Effector CD8-positive, alpha-beta T cell (primary cell): ENCODE measurements at places on chromosomes 13 and 19.
A peak's percentile ranks its signal among the peaks of the same experiment; 100 is the strongest.

DNA sequence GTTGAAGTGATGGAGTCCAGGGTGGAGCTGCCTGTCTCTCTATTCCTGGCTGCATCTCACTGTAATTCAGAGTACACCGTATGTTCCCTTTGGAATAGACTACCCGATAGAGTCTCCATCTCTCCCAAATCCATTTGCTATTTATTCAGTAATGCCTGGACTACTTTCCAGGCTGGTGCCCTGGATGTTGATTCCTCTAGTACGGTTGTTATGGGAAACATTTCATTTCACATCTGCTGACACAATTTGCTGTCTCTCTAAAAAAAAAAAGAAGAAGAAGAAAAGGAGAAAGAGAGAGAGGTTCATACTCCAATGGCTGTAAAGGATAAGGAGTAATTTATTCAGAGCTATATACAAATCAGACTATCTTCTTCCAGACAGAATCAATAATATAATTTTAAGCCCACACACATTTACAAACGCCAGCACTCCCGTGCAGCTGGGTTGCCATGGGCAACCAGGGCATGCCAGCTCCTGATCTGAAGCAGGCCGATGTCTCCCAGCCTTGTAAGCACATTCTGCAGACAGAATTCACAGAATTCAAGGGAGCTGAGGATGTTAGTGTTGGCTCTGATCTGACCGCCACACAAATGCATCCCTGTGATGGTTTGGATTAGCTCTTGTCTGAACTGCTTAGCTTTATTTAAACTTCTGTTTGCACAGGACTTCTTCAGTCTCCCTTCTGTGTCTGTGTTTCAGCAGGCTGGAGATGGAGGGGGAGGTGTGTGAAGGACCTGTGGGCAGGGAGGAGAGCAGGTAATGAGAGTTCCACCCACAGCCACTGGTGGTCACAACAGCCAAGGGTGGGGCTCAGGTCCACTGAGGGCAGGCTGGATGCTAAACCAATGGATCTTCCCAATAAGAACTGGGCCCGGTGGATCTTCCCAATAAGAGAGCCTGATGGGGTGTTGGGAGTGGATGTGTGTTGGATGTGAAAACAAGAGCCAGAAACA lies 66.0 kb downstream of the TEX26 start:
- no peak for DNase-seq

GRCh38 chr13:111255228-111255790 lies 65.1 kb upstream of the TEX29 start:
- no peak for DNase-seq

DNA sequence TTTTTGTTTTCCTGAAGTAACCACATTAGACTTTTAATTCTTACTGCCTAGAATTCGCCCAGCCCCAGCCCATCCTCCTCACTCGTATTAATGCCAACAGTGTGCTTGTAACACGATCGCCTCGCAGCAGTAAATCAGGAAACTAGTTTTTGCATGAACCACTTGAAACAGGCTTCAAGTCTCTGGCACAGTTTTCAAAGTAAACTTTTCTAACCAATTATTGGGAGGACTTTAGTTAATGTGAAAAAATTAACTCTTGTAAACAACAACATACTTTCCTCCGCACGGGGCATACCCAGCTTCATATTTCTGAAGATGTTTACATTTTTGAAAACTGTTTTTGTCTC lies 39.2 kb downstream of the TNFRSF19 start:
- DNase-seq: no peak

GRCh38 chr19:51695088-51695487 lies 2.0 kb downstream of the SPACA6 start:
- DNase-seq: no peak

- DNase-seq: peak; percentile 56
Measured at GRCh38 chr19:10431943-10432735, 11.8 kb downstream of the PDE4A start.

DNA sequence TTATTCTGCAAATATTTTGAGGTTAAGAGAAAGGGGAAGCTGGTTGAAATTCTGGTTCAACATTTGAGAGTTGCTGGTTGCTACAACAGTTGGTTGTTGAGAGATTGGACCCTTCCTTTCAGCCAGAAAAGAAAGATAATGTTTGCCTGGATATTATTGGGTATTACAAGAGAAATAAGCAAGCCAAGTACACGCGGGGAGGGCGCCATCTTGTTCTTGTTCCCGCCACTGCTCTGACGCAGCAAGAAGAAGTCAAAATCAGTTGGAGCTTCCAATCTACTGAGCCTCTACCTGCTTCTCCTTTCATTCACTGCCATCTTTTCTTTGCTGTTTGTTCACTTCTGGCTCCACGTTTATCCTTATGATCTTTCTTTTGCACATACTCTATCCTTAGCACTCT lies 18.4 kb downstream of the BSPH1 start:
- DNase-seq: no peak

- DNase-seq: no peak
Measured at GRCh38 chr19:35776102-35776788, 881 bp downstream of the ARHGAP33 start.

GRCh38 chr13:80684217-80684991 lies 343.5 kb upstream of the SPRY2 start:
- DNase-seq: no peak

GRCh38 chr19:16285769-16286498 lies 38.7 kb upstream of the KLF2 start:
- DNase-seq: no peak

DNA sequence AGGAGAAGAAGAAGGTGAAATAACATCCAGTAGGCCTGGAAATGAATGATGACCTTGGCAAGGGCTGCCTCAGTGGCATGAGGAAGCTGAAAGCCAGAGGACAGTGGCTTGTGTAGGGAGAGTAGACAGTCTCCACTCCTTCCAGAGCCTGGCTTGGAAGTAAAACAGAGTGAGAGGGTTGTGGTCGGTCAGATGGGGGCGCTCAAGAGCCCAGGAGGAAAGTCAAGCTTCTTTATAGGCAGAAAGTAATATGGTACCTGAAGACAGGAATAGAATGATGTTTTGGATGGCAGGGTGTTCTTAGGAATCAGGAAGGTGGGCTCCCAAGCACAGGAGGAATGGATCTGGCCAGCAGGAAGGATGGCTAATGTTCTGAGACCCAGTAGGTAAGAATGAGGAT lies 75.1 kb upstream of the TSC22D1 start:
- DNase-seq: no peak

- no peak for DNase-seq
Measured at GRCh38 chr19:16446724-16447368, 24.9 kb downstream of the EPS15L1 start.

- DNase-seq: no peak
Measured at GRCh38 chr19:41000310-41000737, 9.2 kb downstream of the CYP2B6 start.

DNA sequence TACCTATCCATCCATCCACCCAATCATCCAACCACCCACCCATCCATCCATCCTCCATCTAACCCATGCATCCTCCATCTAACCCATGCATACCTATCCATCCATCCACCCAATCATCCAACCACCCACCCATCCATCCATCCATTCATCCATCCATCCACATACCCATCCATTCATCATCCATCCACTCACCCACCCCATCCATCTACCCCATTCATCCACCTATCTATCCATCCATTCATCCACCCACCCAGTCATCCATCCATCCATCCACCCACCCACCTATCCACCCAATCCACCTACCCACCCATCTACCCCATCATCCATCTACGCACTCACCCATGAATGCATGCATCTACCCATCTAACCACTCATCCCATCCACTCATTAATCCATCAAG lies 6.6 kb downstream of the MICOS13 start:
- no peak for DNase-seq

GRCh38 chr19:7706188-7706954 lies 4.4 kb upstream of the FCER2 start:
- DNase-seq: no peak

DNA sequence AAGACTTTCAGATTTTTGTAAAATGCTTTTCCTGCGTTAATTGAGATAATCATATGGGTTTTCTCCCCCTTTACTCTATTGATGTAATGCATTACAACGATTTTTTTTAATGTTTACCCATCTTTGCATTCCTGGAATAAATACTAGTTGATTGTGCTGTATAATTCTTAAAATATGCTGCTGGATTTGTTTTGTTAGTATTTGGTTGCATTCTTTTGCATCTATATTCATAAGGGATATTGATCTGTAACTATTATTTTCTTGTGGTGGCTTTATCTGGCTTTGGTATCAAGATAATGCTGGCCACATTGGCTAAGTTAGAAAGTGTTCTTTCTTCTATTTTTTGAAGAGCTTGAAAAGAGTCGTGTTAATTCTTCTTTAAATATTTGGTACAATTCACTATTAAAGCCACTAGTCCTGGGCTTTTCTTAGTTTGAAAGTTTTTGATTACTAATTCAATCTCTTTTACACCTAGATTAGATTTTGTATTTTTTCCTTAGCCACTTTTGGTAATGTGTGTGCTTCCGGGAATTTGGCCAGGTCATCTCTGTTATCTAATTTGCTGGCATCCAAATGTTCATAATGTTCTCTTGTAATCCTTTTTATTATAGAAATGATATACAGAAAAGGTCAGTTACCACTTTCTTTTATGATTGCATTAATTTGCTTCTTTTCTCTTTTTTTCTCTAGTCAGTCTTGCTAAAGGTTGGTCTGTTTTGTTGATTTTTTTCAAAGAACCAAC lies 29.8 kb downstream of the KL start:
- DNase-seq: no peak

- no peak for DNase-seq
Measured at GRCh38 chr13:59452189-59452890, 711.4 kb downstream of the DIAPH3 start.

DNA sequence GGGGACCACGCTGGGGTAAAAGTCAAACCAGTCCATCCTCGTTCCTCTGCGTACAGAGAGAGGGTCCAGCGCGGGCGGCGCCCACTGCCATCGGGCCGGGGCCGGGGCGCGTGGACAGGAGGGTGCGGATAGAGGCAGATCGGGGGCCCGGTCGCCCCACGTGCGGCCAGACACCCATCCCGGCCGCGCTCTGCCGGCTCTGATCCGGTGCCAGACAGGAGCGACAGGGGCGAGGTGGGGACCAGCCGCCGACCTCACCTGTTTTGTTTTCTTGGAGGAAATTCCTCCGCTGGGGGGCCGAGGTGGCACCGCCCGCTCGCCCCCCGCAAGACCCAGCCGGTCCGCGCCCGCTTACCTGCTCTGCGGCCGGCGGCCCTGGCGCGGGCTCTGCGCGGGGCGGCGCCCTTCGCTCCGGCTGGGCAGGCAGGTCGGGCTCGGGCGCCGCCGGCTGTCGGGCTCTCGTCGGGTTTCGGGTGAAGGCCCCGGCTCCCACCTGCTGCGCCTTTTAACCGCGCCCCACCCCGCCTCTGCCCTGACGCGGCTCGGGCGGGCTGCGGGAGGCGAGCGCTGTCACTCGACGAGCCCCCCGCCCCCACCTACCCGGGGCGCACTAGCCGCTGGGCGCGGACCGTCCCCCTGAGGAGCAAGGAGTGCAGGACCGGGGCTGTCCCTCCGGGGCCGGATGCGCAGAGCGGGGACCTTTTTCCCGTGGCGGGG lies at the start of gene GJB6:
Gene GJB6 (minus strand): TSS at position 481 of the 717 bp plus-strand sequence. CDS start 8,839 bp downstream, outside the sequence.
- DNase-seq: no peak

GRCh38 chr19:17220207-17220758 lies 5.1 kb downstream of the USE1 start:
- DNase-seq: no peak

DNA sequence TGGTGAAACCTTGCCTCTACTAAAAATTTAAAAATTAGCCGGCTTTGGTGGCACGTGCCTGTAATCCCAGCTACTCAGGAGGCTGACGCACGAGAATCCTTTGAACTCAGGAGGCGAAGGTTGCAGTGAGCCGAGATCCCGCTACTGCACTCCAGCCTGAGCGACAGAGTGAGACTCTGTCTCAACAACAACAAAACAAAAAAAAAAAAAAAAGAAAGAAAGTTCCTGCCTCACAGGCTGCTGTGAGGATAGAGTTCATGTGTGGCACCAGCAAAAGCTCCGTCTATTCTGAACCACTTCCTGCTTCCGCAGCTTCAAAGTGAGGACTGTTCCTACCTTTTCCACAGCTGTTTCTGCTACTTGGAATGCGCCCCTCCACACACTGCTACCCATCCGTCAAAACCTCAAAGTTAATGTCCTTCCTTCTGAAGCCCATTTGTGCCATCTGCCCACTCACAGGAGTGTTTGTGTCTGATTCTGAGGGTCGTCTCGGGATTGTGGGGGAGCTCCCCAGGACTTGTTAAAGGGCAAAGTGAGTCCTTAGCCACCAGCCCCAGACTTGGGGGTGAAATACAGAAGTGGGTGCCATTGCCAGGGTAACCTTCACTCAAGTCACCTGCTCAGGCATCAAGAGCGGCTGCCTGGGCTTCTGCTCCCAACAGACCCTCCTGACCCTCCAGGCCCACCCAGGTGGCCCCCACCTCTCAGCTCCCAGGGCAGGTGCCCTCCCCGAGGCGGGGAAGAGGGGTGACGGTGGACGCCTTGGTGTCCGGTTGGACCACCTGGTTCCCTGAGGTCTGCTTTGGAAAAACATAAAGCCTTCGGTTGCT lies 2.9 kb downstream of the MFSD12 start:
- DNase-seq: peak; percentile 20

- DNase-seq: no peak
Measured at GRCh38 chr13:40352380-40352778, 314.1 kb downstream of the FOXO1 start.

DNA sequence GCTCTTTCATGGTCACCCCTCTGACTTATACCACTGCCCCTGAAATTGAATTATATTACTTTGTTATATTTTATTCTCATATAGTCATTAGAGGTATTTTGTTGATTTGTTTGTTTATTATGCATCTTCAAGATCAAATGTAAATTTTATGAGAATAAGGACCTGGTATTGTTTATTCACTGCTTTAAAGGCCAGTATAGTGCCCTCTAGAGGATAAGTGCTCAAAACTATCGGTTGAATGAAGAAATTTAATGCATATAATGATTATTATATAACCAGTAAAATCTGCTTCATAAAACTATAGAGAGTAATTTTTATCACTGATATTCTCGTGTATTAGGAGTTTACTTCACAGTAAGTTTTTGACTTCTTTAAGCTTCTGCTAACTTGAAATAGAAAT lies 1401.9 kb downstream of the SLITRK1 start:
- DNase-seq: no peak

DNA sequence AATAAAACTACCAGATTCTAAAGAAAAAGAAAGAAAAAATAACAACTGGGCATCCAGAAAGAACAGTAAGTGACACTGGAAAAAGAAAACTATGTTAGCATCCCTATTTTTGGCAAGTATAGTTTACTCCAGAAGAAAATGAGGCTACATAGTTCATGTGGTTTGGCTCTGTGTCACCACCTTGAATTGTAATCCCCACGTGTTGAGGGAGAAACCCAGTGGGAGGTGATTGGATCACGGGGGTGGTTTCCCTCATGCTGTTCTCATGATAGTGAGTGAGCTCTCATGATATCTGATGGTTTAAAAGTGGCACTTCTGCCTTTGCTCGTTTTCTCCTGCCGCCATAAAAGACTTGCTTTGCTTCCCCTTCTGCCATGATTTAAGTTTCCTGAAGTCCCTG lies 76.9 kb downstream of the ITGBL1 start:
- DNase-seq: no peak
